ENCODE measurements at places on chromosomes 4 and X.

- no peak for DNase-seq
These were observed 150.8 kb downstream of the PTTG2 start for GRCh38 chr4:38111024-38111423.

DNA sequence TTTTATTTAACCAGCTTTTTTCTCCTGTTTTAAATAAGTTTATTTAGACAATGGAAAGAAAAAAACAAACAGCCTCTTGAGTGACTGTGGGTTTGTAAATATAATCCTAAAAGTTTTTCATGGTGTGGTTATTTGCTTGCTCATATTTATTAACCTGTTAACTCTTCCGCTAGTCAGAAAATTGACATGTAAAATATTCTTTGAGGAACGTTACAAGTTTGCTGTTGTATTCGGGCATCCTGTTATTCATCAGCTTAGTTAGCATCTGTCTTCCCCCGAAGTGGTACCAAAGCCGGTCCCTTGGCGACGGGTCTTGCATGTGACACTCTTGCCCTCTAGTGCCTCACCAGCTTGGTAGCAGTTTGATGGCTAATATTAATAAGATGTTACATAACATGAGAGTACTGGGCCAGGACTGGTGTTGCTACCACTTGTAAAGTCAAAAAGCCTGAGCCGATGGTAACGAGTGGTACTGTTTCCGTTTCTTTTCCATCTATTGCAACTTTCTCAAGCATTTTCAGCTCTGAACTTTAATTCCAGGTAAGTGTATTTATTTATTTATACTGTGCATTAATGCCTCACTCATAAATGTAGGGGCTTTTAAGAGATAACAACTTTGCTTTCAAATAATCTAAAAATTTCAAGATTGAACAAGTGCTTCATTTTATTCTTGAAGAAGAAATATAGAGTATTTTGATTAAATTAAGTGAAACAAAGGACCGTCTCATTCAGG lies at the start of gene NDST3:
Gene NDST3, plus strand, starts transcription at position 434 of the 733 bp plus-strand sequence. CDS start 19,425 bp downstream, outside the sequence.
- no peak for DNase-seq

GRCh38 chr4:127574643-127575042 lies 58.1 kb upstream of the INTU start:
- DNase-seq: no peak

- DNase-seq: no peak
These were observed 154.9 kb downstream of the PARM1 start for GRCh38 chr4:75087865-75088264.

DNA sequence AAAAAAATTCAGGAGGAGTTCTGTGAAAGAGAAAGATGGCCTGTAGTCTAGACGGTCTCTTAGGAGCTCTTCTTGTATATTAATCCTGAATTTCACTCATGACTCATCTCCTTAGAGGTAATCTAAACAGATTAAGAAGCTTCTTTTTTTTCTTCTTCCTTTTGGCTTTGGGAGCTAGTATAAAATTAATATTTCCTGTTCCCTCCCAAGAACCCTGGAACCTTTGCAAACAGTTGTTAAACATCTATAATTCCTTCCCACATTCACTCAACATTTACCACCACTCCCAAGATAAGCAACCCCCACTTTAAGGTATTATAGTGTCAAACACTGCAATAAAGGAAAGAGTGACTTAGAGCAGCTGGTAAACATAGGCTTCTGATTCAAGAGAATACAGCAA lies 146.4 kb upstream of the EDNRA start:
- no peak for DNase-seq

DNA sequence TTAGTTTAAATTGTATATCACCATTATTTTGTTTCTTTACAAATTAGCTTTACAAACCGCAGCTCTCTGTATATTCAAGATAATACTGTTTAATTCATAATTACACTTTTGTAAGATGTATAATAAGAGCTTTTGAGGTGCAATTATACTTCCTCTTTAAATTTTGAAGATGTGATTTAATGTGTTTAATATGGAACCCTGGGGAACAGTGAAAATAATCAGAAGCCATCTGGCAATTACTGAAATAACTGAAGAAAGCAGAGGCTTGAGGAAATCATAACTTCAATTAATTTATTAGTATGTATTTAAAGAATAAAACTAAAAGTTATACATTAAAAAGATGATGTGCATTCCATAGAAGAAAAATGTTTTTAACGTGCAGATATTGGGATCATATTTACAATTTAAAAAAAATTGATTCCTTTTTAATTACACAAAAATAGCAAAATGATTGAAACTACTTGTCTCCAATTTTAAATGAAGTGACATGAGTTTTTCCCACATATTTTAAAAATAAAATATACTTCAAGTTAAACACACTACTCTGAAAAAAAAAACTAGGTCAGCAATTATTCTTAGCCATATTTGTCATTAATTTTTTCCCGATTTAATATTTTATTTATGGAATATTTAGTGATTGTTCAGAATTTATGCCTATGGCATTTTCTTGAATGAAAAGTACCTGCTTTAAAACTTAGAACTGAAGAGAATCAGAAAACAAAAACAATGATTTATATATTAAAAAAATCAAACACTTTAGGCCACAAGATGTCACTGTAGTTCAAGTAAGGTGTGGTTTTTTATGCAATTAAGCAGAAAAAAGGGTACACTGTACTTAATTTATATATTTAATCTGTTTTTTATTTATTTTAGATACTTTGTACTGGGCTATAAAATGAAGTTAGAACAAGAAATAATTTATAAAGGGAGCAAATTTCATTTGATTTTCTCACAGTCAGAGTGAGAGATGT lies 942.7 kb upstream of the NDST4 start:
- no peak for DNase-seq

- DNase-seq: no peak
These were observed 239.9 kb upstream of the NDST4 start for GRCh38 chr4:115353370-115353769.

DNA sequence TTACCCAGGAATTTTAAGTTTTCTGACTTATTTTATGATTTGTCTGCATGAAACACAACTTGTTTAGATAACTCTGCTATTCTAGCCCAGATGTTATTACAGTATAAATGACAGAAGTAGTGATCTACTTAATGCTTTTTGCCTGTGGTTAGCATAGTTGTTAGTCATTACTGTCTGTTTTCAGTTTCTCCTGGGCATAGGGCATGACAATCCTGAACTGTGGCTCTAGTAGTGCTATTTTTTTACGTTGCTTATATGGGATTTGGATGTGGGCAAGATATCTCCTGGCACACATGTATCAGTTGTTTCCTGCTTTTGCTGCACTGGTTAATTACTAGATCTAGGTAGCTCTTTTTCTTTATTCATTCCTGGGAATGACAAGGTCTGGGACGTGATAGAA lies 1005.8 kb downstream of the PCDH18 start:
- DNase-seq: no peak

GRCh38 chr4:7824218-7824617 lies 115.4 kb downstream of the AFAP1 start:
- no peak for DNase-seq

- DNase-seq: no peak
These were observed 35.3 kb upstream of the TENM3 start for GRCh38 chr4:182207830-182208396.

DNA sequence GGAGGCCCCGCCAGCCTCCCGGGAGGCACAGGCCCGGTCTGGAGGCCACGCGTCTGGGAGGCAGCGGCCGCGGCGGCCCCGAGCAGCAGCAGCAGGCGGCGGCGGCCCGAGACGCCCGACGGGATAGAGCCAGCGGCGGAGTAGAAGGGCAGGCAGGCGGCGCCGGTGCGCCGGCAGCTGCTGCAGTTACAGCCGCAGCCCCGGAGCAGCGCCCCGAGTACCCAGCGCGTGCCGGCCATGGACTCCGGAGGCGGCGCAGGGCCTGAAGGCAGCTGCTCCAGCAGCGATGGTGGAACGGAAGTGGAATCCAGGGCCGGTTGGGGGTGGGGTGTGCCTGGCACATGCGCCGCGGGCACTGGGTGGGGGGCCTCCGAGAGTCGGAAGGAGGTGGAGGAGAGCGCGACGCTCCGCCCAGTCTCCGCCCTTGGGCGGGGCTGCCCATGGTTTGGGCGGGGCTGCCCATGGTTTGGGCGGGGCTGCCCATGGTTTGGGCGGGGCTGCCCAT lies at the start of gene GRSF1:
Gene GRSF1, minus strand, starts transcription at position 302 of the 505 bp plus-strand sequence. Its CDS starts 63 bp downstream, at position 239.
- DNase-seq: peak; percentile 93

- peak; percentile 26 for DNase-seq
These were observed 751 bp upstream of the RGS12 start for GRCh38 chr4:3291969-3292570.

DNA sequence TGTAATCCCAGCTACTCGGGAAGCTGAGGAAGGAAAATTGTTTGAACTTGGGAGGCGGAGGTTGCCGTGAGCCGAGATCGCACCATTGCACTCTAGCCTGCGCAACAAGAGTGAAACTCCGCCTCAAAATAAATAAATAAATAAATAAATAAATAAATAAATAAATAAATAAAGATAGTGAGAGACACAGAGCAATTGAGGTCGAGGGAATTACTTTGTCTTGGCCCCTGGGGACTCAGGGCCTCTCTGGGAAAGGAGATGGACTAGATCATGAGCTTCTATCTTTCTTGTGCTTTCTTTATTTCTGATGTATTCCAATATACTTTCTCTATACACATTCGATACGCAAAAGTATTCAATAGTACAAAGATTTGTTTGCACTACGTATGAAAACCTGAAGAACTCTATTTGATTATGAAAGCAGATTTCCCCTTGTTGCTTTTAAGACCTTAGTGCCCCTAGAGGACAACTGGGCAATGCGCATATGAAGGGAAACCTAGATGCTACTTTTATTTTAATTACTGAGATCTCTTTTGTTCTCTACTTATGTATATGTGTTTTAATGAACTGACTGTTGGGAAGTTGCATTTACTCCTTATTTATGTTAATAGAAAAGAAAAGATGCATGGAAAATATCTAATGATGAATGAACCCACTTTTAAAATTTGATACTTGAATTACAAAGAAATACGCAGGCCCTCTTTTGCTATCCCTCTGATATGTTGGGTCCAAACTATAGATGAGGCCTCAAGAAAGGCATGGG lies 12.8 kb upstream of the ELOVL6 start:
- DNase-seq: peak; percentile 20

DNA sequence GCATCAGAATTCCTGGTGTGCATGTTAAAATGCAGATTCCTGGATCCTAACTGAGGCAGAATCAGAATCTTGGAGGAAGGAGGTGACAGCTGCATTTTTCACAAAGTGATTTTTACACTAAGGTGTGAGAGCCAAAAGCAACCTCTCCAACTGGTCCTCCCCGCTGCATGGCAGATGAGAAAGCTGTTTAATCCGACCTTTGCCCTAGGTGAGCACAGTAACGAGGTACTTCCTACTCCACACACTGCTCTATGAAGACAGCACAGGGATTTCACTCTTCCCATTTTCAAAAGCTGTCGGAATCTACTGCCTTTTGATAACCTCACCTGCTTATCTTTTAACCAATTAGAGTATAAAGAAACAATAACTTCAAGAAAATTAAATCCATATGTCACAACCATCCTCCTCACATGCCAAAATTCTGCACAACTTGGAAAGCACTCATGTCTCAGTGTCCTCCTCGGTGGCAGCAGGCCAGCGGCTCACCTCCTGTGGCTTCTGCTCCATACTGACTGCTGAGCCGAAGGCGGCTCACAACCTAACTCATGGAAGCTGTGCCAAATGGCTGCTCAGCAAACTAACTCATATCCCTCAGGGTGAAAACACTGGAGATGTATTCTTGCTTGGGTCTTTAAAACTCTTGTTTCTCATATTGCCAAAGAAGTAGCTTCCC lies 3.6 kb downstream of the CASP6 start:
- no peak for DNase-seq

- no peak for DNase-seq
These were observed 155.2 kb upstream of the MSX1 start for GRCh38 chr4:4704267-4704666.

GRCh38 chr4:15043226-15043625 lies 40.9 kb downstream of the CPEB2 start:
- DNase-seq: no peak

- no peak for DNase-seq
These were observed 185.0 kb downstream of the PTTG2 start for GRCh38 chr4:38145033-38145678.

DNA sequence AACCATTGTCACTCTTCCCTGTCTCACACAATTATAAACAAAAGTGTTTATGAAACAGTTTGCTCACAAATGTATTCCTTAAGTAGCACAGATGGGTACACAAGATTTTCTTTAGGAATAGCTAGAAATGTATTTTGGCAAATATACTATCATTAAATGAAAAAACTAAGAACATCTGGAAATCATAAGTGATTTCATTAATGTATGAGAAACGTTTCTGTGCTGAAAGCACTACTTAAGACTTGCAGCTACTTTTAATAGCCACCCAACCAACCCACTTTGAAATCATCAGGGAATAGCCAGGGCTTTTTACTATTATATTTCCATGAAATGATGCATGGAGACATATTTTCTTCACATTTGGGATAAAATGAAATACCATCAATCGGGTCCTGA lies 62.3 kb upstream of the NAP1L5 start:
- DNase-seq: no peak

GRCh38 chr4:15322006-15322405 lies 105.8 kb upstream of the C1QTNF7 start:
- DNase-seq: no peak

- DNase-seq: no peak
These were observed 16.4 kb downstream of the FGF2 start for GRCh38 chr4:122842984-122843531.

GRCh38 chrX:106415276-106415895 lies 196.4 kb upstream of the RADX start:
- DNase-seq: no peak

- no peak for DNase-seq
These were observed 32.4 kb upstream of the RHOH start for GRCh38 chr4:40164459-40164858.

DNA sequence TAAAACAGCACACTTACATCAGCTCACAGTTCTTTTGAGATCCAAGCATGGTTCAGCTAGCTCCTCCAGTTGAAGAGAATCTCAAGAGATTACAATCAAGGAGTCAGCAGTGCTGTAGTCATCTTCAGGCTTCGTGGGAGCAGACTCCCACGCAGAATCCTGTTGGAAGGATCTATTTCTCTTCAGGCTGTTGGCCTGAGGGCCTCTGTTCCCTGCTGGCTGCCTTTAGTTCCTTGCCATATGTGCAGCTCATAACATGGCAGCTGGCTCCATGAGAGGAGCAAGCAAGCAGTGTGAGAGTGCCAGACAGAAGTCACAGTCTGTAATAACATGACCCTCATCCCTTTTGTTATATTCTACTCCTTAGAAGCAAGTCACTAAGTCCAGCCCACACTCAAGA lies 168.6 kb downstream of the COX18 start:
- no peak for DNase-seq

GRCh38 chr4:86319390-86319789 lies 40.5 kb downstream of the MAPK10 start:
- no peak for DNase-seq

GRCh38 chr4:122663814-122664610 lies 43.1 kb upstream of the IL21 start:
- no peak for DNase-seq

DNA sequence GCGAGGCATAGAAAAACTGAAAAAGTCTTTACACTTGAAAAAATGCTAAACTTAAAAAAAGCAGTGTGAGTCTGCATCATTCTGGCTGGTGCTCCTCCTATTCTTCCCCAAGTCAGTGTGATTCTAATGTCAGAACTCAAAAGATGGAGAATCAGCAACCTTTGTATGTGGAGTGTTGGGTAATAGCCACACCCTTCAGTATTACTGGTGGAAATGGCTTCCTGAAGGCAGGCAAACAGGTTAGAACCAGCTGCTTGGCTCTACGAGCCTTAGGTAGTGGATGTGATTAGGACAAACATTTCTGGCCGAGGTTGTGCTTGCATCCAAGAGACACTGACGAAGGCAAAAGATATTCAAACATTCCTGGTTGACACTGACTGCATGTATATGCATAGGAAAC lies 353.4 kb upstream of the TACR3 start:
- DNase-seq: no peak

Data from naive B cell (primary cell).